Testis (tissue), 5 donors: ENCODE measurements at places on chromosomes 4 and X. TPM values are rescaled to one million over a fixed set of nuclear protein-coding genes. Genes with fewer than 3 reads are reported as not detected.

The SASH3 gene
- polyA plus RNA-seq, result 4.8 TPM

DNA sequence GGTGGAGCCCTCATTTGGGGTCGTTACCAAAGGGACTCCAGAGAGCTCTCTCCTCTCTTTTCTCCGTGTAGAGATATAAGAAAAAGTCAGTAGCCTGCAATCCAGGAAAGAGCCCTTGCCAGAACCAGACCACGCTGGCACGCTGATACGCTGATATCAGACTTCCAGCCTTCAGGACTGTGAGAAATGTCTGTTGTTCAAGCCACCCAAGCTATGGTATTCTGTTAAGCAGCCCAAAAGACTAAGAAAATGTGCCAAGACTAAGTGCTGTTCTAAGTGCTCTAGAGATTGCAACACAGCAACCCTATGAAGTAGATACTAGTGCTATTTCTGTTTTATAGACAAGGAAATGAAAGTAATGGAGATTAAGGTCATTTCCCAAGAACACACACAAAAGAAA lies 205.7 kb downstream of the CAMK2D start:
- no peak overlapping the region for H3K4me3 ChIP-seq
- no peak for DNase-seq
- H3K4me1 ChIP-seq, result no peaks in the 10 kb centered on the region
- H3K36me3 ChIP-seq, result no peaks in the 10 kb centered on the region
- no peaks in the 10 kb centered on the region for H3K27me3 ChIP-seq
- no peak overlapping the region for H3K27ac ChIP-seq

DNA sequence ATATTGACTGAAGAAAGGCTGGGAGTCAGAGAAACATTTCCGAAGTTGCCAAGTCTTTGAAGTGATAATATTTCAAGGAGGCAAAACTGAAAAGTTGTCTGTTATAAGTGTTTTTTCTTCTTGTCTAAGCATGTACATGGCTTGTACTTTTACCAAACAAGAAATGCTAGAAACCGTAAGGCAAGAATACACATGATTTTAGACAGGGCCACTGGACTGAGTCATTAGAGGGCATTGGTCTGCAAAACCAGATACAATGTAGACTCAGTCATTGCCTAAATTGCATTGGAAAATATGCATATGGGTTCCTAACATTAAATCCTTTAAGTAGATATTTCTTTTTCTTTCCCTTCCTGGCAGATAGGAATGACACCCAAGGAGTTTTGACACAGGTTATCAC lies 284.9 kb upstream of the PUDP start:
- no peaks in the 10 kb centered on the region for H3K27me3 ChIP-seq
- no peaks in the 10 kb centered on the region for H3K4me1 ChIP-seq
- no peak overlapping the region for H3K4me3 ChIP-seq
- H3K36me3 ChIP-seq, result no peaks in the 10 kb centered on the region

DNA sequence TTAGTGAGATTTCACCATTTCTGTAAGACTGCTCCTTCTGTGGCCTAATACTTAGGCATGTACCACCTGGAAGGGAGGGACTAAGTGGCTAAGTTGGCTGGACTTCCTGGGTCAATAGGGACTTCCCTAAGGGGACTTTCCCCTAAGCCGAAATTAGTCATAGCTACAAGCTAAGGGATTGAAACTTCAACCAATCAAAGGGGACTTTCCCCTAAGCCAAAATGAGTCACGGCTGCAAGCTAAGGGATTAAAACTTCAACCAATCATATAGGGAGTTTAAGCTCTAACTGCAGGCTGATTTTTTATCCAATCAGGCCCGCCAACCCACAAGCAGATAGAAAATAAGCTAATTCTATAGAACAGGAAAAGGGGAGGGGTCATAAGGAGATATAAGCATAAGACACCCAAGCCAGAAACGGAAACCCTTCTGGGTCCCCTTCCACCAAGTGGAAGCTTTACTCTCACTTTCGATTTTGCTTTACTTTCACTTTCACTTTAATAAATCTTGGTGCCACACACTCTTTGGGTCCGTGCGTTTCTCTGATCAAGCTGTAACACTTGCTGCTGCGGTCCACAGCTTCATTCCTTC lies 382.8 kb downstream of the KLHL4 start:
- H3K27me3 ChIP-seq, result no peaks in the 10 kb centered on the region
- no peaks in the 10 kb centered on the region for H3K36me3 ChIP-seq
- DNase-seq, result no peak

DNA sequence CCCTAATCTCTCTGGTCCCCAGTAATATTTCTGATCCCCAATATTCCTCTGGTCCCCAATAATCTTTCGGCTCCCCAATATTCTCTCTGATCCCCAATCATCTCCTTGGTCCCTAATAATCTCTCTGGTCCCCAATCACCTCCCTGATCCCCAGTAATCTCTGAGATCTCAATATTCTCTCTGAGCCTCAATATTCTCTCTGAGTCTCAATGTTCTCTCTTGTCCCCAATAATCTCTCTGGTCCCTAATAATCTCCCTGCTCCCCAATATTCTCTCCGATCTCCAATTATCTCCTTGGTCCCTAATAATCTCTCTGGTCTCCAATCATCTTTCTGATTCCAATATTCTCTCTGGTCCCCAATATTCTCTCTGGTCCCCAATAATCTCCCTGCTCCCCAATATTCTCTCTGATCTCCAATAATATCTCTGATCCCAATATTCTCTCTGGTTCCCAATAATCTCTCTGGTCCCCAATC lies 17.9 kb downstream of the P2RY8 start:
- no peak overlapping the region for H3K27ac ChIP-seq
- no peaks in the 10 kb centered on the region for H3K27me3 ChIP-seq
- H3K4me1 ChIP-seq, result no peaks in the 10 kb centered on the region

DNA sequence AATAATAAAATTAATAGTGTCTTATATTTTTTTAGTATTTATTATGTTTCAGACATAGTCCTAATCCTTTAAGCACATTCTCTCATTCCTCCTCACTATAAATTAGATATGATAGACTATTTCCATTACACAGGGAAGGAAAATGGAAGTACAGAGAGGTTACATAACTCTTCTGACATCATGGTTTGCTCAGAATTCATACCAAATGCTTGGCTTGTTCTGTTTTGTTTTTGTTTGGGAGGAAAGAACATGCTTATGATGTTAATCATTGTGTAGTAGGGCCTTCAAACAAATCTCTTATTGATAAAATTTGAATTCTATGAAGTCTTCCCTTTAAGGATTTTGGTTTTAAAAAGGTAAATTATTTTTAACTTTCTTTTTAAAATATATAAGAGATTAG lies 59.5 kb downstream of the RXFP1 start:
- H3K36me3 ChIP-seq, result no peaks in the 10 kb centered on the region
- H3K4me3 ChIP-seq, result no peak overlapping the region

The ENPEP gene
- 1.7 TPM for polyA plus RNA-seq

- H3K27me3 ChIP-seq, result no peaks in the 10 kb centered on the region
- no peak overlapping the region for H3K4me3 ChIP-seq
- H3K36me3 ChIP-seq, result no peaks in the 10 kb centered on the region
- DNase-seq, result no peak
Observed at GRCh38 chr4:66565801-66566200, 895.5 kb upstream of the EPHA5 start.

DNA sequence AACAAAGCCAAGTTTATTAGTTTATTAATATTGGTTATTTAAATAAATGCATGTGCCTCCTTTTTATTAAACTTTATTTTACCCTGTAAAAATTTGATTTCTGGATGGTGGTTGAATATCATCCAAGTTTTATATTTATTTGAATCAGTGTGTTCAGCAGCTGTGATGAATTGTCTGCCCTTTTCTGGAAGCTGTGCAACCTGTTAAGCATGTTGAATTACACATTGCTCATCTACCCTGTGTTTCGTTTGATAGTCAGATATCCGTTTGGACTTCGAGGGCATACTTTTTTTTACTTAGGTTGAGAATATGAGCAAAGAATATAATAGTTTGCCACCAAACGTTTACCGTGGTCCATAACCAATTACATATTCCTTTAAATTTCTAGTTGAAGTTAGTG lies 95.8 kb upstream of the TENM3 start:
- DNase-seq, result no peak
- H3K36me3 ChIP-seq, result no peaks in the 10 kb centered on the region
- peaks cover 5% of the 10 kb centered on the region for H3K4me1 ChIP-seq
- no peak overlapping the region for H3K4me3 ChIP-seq
- no peak overlapping the region for H3K27ac ChIP-seq

GRCh38 chr4:176261481-176261880 lies 7.5 kb downstream of the ASB5 start:
- no peak overlapping the region for H3K4me3 ChIP-seq
- no peaks in the 10 kb centered on the region for H3K4me1 ChIP-seq
- H3K27ac ChIP-seq, result no peak overlapping the region
- DNase-seq, result no peak
- no peaks in the 10 kb centered on the region for H3K36me3 ChIP-seq
- H3K27me3 ChIP-seq, result no peaks in the 10 kb centered on the region

The CXorf38 gene
- 4.9 TPM for polyA plus RNA-seq

The ZNF157 gene
- 0.51 TPM for polyA plus RNA-seq

- no peak for DNase-seq
- H3K27ac ChIP-seq, result no peak overlapping the region
- no peak overlapping the region for H3K4me3 ChIP-seq
- no peaks in the 10 kb centered on the region for H3K36me3 ChIP-seq
- no peaks in the 10 kb centered on the region for H3K27me3 ChIP-seq
Observed at GRCh38 chr4:167032871-167033270, 201.4 kb downstream of the SPOCK3 start.

- peak; percentile 16 for DNase-seq
- no peaks in the 10 kb centered on the region for H3K4me1 ChIP-seq
- H3K36me3 ChIP-seq, result no peaks in the 10 kb centered on the region
- no peak overlapping the region for H3K27ac ChIP-seq
- H3K4me3 ChIP-seq, result no peak overlapping the region
Observed at GRCh38 chr4:126630230-126630629, 1002.5 kb upstream of the INTU start.
